ENCODE measurements at places on chromosomes 1 and 21.
A peak's percentile ranks its signal among the peaks of the same experiment; 100 is the strongest.

DNA sequence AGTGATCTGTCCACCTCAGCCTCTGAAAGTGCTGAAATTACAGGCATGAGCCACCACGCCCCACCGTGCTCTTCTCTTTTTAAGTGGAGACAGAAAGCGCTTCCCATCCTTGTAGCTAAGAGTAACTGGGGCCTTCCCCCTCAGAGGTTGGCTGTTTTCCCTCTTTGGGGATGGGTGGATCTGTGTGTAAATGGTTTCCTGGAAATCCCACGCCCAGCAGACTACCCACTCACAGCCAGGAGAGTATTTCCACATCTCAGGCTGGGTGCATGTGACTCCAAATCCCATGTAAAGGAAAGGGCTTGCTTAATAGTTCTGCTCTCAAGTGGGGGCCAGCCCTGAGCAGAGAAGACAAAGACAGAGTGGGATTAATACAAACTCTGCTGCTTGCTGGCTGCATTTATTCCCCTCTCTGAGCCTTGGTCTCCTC, 19.6 kb upstream of the TCEA3 start:
- no peak overlapping the region for H3K27ac ChIP-seq
- H3K36me3 ChIP-seq, result peaks cover 17% of the 10 kb centered on the region
- no peaks in the 10 kb centered on the region for H3K27me3 ChIP-seq
- peak; percentile 27 for DNase-seq
- H3K4me1 ChIP-seq, result no peaks in the 10 kb centered on the region

GRCh38 chr1:168004531-168004930, 67.7 kb upstream of the MPC2 start:
- no peak overlapping the region for H3K4me3 ChIP-seq
- H3K36me3 ChIP-seq, result peaks cover 16% of the 10 kb centered on the region
- H3K27ac ChIP-seq, result no peak overlapping the region
- no peak for DNase-seq
- no peaks in the 10 kb centered on the region for H3K4me1 ChIP-seq
- no peaks in the 10 kb centered on the region for H3K27me3 ChIP-seq

DNA sequence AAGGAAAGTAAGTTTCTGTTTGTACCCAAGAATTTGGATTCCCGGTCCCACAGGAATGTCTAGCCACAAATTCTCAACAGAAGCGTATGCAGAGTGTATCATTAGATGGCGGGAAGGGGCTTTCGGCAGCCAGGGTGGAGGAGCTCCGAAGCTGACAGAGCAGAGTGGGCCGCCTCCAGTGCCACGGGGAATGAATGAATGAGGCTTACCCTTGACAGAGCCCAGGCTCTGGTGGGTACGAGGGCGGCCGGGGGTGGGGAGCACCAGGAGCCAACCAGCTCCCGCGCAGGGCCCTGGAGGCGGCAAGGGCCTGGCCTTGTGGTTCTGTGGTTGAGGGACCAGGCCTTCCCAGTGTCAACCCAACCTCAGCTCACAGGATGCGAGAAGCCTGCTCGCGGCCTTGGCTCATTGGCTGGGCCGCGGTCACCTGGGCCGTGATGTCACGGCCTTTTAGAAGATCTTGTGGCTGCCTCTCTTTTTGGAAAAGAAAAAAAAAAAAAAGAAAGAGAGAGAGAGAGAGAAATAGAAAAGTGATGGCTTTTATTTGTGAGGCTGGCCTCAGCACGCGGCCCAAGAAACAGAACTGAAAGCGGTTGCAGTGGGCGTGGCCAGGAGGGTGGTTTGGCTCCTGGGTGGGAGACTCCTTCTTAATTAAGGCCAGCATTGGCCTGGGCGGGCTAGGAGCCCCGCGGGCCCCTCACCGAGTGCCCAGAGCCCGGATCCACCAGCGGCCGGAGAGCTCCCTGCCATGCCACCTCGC, 34.9 kb upstream of the RUNX3 start:
- DNase-seq, result no peak
- no peaks in the 10 kb centered on the region for H3K4me1 ChIP-seq
- no peak overlapping the region for H3K27ac ChIP-seq
- no peaks in the 10 kb centered on the region for H3K36me3 ChIP-seq

DNA sequence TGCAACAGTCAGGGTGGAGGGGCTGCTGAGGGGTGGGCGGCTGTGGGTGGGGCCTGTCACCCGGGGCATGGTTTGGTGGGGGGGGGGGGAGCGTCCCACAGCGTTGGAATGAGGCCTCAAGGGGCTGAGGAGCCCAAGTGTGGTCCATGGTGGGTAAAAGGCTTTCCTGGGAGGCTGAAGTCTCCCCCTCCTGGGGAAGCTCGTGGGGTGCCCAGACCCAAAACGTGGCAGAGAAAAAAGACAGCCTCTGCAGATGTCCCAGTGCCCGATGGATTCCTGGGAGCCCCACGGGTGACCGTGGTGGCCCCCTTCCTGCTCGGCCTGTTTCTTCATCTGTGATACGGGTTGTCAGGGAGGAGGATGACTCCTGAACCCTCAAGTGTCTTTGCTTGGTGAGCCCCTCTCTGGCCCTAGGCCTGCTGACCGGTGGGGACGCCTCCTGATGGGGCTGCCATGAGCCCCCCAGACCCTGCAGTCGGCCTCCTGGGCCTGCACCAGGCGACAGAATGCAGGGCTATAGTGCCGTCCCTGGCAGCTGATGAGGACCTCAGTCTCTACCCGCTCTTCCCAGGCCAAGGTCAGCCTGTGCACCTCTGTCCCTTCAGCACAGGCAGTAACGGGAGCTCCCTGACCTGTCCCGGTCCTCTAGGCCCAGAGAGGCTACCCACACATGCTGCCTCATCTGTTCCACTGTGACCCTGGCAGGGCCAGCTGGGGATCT, 1.1 kb downstream of the OBSCN start:
- no peaks in the 10 kb centered on the region for H3K36me3 ChIP-seq
- H3K27ac ChIP-seq, result no peak overlapping the region
- no peak for DNase-seq
- H3K27me3 ChIP-seq, result no peaks in the 10 kb centered on the region
- H3K4me3 ChIP-seq, result no peak overlapping the region
- peaks cover 5% of the 10 kb centered on the region for H3K4me1 ChIP-seq

DNA sequence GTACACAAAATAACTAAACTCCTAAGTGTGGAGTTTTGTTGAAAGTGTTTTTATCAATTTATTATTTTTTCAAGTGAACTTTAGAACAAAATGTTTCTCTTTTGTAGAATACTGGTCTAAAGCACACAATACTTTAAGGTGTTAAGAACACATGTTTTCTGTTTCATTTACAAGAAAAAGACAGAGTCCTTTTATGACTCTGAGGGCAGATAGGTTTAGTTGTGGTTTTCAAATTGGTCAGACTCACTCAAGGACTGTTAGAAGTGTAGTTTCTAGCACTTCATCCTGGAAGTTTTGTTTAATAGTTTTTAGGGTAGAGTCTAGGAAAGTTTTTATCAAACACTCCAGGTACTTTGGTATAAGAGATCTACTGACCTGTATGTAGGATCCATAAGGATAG, 376.5 kb downstream of the LRRIQ3 start:
- no peaks in the 10 kb centered on the region for H3K36me3 ChIP-seq
- H3K4me1 ChIP-seq, result no peaks in the 10 kb centered on the region
- no peak overlapping the region for H3K4me3 ChIP-seq
- H3K27me3 ChIP-seq, result no peaks in the 10 kb centered on the region
- DNase-seq, result no peak
